Neuronal stem cell (in vitro differentiated cells): ENCODE measurements at places on chromosomes 3 and 15.

DNA sequence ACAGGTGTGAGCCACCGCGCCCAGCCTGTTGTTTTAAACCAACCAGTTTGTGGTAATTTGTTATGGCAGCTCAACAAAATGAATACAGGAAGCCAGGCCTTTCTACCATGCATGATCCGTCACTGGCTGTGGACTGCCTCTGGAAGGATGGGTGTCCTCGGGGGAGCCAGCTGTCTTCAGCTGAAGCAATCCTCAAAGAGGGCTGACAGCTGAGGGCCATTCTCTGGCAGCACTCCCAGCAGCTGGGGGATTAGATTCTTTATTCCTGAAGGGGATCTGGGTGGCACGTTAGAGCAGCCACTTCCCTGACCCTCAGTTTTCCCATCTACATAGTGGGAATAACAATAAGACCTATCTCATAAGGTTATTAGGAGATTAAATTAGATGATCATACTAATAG, 24.4 kb downstream of the POLR2M start:
- DNase-seq: no peak

- no peak for DNase-seq
Measured at GRCh38 chr3:157767607-157768006, 264.4 kb upstream of the VEPH1 start.

GRCh38 chr3:138412821-138413551, 21.4 kb upstream of the ESYT3 start:
- no peak for DNase-seq

DNA sequence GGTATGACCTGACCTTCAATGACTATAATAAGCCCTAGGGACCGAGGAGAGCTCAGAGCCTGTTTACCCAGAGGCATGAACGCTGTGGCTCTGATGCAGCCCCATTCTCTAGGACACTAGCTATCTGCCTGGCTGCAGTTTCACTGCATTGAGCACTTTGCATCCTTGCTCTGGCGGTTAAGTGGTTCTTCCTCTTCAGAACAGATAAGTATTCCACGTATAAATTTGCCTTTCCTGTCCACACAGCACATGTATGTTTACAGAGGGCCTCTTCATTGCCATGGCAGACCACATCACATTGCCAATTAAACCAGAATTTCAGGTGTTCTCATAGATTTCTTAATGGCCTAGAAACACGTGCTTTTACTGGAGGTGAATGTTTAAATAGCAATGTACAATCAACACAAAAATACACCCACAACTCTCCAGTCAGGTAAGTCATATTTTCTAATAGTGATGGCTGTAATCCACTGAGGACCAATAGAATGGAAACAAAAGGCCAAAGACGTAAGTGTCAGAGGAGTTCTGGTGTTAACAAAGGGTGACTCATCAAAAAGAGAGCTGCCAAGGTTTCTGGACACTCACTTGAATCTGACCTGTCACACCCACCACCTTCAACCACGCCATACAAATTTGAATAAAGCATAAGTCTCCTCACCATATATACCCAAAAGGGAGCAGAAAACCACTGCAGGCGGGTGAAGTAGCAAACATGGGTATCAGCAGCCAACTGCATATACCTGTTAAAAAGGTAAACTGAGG, 553.4 kb downstream of the OCA2 start:
- no peak for DNase-seq

- no peak for DNase-seq
Measured at GRCh38 chr15:92882697-92883162, 17.4 kb upstream of the CHD2 start.

DNA sequence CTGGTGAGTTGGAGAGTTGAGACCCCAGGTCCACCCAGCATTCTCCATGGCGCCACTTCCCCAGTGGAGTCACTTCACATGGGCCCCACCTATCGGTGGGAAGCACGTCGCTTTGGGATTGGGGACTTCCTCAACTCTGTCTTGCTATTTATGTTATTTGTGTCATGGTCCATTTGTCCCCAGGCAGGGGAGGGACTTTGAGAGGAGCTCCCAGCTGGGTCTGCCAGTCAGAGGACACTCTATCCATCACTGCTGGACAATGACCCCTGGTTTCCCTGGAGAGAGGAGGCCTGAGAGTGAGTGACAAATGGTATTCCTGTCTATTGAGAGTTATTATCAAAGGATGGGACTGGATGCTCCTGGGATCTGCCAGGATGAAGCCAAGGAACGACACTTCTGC, 127.6 kb downstream of the RAB11A start:
- DNase-seq: no peak

GRCh38 chr3:20145874-20146273, 40.1 kb downstream of the SGO1 start:
- no peak for DNase-seq

GRCh38 chr3:67601385-67601784, 53.0 kb downstream of the SUCLG2 start:
- DNase-seq: no peak

DNA sequence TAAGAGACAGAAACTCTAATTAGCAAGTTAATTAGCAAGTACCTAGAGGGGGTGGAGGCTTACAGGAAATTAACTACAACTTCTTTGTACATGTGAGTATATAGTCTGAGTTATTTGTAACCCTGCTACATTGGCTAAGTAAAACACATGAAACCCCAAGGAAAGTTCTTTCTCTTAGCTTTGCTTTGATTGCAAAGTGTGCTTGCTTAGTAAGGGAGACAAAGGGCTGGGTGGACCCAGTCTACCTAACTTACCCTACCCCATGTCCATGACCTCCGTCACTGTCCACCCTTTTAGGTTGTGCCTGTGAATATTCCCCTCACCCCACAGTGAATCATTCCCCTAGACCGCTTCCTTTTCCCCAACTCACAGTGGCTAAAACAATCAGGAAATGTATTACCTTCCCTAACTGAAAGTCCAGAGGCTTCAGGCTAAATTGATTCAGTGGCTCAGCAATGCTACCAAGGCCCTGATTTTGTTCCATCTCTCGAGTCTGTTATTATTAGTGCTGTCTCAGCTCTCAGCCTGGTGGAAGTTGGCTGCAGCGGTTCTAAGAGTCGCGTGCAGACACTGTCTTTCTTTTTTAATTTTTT, 31.1 kb upstream of the RYR3 start:
- no peak for DNase-seq

DNA sequence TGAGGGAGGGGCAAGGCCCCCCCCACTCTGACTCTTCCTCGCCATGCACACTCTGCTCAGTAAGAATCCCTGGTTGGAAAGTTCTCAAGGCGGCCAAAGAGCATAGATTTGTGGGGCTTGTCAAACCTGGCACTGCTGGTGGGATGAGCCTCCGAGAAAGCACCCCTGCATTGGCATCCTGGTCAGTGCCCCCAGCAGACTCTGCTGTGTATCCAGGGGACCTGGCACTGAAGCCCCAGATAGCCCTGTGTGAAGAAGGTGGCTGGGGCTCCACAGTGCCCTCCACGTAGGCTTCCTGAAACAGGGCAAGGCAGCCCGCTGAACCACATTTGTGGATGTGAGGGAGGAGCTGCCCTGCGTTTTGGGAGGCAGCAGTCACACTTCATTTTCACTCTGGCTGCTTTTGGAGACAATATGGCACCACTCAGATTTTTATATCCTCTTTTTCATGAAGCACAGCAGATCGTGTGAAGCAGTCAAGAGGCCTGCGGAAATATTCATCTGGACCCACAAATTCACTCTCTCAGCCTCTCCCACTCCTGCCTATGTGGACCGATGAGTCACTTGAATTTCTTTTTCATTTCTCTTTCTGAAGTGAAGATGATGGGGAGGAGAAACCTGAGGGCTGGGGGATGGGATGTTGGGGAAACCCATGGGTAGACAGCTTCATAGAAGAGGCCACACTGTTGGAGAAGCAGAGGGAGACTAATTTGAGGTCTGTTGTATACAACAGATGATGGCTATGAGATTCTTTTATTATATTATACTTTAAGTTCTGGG, 88.7 kb upstream of the BCL6 start:
- no peak for DNase-seq

GRCh38 chr3:3726549-3726948, 72.7 kb upstream of the LRRN1 start:
- DNase-seq: no peak

- no peak for DNase-seq
Measured at GRCh38 chr3:114496021-114496434, 202.2 kb downstream of the TIGIT start.

DNA sequence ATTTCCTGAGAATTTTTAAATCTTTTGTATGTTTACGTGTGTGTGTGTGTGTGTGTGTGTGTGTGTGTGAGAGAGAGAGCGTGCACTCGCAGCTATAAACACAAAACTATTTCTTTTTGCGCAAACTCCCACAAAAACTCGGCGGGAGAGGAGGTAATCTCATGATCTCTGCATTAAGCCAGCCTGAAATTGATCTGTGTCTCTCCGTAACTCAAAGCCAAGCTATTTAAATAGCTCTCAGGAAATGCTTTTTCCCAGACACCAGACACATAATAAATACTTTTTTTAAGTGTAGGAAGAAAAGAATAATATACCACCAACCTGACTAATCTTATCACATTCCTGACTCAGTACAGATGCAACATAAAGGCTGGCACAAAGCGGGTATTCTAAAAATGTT, 226.8 kb downstream of the MAGI1 start:
- DNase-seq: no peak

GRCh38 chr3:189278221-189278620, 106.5 kb downstream of the TPRG1 start:
- no peak for DNase-seq
